ENCODE measurements at places on chromosomes 2 and 18.

GRCh38 chr2:207041786-207042554 lies 102.7 kb downstream of the CPO start:
- no peak for DNase-seq

- peak; percentile 3 for DNase-seq
Observed at GRCh38 chr2:21038403-21039073, 5.3 kb downstream of the APOB start.

GRCh38 chr2:26352892-26353291 lies 6.3 kb upstream of the ADGRF3 start:
- DNase-seq, result peak; percentile 80

DNA sequence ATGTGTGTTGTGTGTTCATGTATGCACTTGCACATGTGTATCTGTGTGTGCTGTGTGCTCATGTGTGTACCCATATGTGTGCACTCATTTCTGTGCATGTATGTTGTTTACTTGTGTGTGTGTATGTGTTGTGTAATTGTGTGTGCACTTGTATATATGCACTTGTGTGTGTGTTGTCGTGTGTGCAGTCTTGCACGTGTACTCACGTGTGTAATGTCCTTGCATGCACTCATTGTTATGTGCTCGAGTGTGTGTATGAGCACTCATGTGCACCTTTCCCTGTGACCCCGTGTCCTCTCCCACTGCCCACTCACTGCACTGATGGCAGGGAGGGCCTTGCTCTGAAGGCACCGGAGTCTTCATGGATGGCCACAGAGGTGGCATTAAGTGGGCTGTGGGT lies 92.0 kb downstream of the SMIM21 start:
- no peak for DNase-seq

GRCh38 chr2:150286730-150287362 lies 200.6 kb downstream of the RND3 start:
- DNase-seq, result peak; percentile 46

DNA sequence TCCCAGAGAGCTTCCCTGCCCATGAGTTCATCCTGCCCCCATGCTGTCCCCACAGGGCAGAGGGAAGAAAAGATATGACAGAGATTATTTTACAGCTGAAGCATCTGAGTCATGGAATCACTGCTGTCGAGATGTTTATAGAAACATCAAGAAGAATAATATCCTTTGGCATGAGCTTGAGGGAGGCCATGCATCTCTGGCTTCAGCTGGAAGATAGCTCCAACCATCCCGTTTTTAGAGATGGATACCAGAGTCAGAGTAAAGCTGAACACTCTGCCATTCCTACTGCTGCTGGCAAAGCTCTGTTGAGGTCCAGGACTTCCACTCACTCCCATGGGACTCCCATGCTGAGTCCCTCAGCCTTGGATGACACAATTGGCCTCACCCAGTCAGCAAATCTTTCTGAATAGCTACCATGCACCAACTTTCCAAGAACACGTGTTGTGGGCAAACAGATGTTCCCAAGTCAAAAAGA lies 167.8 kb downstream of the TTC32 start:
- no peak for DNase-seq
